Neural progenitor cell (in vitro differentiated cells): ENCODE measurements at places on chromosomes 6 and 20. TPM values are rescaled to one million over a fixed set of nuclear protein-coding genes. Genes with fewer than 3 reads are reported as not detected.

ZC2HC1B gene
- total RNA-seq = not detected in 2 replicates

TAPBP gene
- total RNA-seq = 1.7 and 6.3 TPM in 2 replicates

DNA sequence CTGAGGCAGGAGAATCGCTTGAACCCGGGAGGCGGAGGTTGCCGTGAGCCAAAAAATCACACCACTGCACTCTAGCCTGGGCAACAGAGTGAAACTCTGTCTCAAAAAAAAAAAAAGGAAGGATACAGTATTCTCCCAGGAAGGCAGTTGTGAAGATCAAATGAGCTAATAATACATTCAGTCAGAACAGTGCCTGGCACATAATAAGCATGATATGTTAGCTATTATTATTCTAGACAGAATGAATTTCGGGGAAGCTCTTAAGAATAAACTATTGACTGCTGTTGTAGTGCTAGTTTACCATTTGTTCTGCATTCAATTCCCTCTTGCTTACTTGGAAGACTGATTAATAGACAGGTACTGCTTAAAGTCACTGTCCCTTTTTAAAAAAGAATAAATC is 40.6 kb downstream of the NDUFAF5 start:
- DNase-seq = no peak

DNA sequence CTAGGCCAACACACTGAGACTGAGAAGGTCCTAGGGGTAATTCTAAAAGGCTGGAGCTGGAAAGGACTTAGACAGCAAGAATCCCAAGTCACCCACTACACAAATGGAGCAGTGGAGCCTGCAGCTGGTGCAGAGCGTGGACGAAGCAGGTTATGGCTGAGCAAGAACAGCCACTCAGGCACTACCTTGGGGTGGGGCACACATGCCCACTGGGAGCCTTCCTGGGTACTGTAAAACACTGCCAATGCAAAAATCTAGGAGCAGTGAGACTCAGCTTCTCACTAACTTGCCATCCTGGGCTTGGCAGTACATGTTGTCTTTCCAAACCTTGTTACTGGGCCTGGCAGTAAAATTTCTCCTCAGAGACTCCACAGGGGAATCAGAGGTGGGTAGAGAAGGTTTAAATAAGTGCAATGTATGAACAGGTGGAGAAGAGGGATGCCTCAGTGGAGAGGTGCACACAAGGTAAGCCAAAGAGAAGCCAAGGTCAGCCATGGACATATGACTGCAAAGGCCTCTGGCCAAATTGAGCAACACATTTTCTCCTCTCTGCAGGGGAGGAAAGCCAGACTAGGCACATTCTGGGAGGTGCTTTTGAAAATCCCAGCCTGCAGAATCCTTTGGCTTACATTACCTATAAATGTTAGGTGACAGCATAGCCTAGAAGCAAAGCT is 105.6 kb downstream of the TNFRSF21 start:
- no peak for DNase-seq

- DNase-seq = no peak
Observed at GRCh38 chr20:57716901-57717300, 7.1 kb upstream of the PMEPA1 start.
